ENCODE measurements at places on chromosomes 12 and 14.

DNA sequence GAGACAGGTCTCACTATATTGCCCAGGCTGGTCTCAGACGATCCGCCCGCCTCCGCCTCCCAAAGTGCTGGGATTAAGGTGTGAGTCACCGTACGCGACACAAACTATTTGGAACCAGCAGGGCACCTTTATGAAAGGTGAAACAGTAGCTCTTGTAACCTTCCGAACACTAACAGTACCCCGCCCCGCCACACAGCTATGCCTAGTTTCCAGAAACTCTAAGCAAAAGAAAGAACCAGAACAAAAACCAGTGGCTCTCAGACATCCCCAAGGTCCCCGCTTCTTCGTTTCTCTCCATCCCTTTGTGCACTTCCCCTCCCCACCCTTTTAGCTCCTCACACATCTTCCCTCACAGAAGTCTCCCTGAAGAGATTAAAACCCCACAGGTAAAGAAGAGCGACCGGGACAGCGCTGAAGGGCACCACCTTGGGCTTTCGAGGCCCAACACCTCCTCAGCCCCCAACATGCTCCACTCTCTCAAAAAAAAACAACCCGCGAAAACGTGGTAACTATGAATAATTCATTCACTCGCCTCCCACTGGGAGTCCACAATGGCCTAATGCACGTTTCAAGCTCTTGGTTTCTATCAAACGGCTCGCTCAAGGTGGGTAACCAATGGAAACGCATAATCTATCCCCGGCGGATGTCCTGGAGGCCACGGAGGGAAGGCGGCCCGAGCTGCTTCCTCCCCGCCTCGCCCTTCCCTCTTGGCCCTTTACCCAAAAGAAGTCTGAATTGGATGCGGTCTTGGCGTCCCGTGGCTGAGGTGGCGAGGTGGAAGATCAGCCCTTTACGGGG, 877 bp downstream of the BAG5 start:
- peak; percentile 67 for DNase-seq

GRCh38 chr12:52082669-52082987, 3.1 kb downstream of the SMIM41 start:
- no peak for DNase-seq

DNA sequence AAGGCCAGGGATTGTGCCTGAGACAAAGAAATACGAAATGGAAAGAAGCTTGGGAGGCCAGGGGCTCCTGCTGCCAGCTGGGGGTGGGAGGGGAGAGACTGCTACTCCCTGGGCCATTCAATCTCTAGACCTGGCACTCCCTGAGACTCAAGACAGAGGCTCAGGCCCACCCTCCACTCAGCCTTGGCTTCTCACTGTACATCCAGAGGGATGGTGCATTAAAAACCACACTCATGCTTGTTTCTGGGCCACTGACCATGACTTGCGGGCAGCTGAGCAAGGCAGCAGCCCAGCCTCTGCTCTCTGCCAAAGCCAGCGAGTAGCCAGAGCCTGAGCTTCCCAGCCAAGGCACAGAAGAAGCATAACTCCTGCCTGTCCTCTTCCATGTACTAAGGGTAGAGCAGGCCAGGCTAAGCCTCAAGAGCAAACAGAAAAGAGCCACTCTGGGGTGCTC, 41.5 kb downstream of the PITPNM2 start:
- no peak for DNase-seq

- DNase-seq: no peak
These were observed 28.0 kb upstream of the TSPAN9 start for GRCh38 chr12:3049176-3049575.

GRCh38 chr12:21894792-21895595, 46.2 kb downstream of the ABCC9 start:
- DNase-seq: no peak

- no peak for DNase-seq
These were observed 6.7 kb downstream of the ARHGAP5 start for GRCh38 chr14:32083789-32084188.

DNA sequence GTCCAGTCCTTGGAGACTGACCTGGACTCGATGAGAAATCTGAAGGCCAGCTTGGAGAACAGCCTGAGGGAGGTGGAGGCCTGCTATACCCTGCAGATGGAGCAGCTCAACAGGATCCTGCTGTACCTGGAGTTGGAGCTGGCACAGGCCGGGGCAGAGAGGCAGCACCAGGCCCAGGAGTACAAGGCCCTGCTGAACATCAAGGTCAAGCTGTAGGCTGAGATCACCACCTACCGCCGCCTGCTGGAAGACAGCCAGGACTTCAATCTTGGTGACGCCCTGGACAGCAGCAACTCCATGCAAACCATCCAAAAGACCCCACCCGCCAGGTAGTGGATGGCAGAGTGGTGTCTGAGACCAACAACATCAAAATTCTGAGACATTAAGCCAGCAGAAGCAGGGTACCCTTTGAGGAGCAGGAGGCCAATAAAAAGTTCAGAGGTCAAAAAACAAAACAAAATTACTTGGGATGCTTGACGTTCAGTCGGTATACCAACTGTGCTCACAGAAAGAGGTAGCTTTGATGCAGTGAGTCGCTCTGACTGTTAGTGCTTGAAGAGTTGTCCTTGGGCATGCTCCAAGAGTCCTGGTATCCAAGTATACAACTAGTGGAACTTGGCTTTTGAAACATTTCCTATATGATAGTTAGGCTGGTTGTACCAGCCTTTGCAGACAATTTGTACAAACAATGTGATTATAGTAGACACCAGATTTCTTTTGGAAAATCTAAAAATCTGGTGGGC, 4.8 kb downstream of the MED6 start:
- DNase-seq: no peak

GRCh38 chr14:56159066-56159465, 40.9 kb downstream of the PELI2 start:
- peak; percentile 12 for DNase-seq

DNA sequence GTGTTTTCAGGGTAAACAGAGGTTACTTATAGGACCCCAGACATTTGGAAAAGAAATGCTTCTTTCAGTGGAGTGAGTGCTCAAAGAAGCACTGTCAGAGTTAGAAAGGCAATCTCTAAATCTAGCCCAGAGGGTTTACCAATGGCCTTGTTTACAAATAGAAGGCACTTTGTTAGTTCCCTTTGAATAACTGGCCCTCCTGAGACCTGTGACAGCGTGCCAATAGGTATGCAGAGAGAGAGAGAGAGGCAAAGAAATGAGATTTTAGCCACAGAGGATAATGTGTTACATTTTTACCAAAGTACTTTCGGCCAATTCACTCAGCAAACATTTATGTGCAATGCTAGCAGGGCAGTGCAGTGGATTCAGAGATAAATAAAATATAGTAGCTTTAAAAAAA, 41.9 kb downstream of the TPH2 start:
- no peak for DNase-seq

- no peak for DNase-seq
These were observed 18.7 kb upstream of the SERPINA6 start for GRCh38 chr14:94341656-94342333.

DNA sequence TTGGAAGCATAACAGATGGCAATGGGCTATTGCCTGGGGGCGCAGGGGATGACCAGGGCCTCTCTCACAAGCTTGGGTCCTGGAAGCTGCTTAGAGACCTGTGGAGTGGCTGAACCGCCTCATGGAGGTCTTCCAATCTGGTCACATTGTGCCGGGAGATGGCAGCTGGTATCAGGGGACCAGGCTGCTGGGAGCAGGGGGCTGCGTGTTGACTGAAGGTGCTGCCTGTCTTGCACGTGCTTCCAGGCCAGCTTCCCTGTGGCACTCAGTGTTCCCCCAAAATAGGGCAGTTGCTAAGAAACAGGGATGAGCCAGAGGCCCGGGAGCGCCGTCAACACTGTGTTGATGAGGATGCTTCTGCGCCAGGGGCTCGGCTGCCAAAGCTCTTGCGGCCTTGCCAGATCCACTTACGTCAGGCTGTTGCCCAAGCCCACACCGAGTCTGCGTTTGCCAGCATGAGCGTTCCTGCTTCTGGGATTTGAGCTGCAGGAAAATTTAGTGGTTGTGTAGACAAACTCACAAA, 39.8 kb downstream of the ELK3 start:
- no peak for DNase-seq

DNA sequence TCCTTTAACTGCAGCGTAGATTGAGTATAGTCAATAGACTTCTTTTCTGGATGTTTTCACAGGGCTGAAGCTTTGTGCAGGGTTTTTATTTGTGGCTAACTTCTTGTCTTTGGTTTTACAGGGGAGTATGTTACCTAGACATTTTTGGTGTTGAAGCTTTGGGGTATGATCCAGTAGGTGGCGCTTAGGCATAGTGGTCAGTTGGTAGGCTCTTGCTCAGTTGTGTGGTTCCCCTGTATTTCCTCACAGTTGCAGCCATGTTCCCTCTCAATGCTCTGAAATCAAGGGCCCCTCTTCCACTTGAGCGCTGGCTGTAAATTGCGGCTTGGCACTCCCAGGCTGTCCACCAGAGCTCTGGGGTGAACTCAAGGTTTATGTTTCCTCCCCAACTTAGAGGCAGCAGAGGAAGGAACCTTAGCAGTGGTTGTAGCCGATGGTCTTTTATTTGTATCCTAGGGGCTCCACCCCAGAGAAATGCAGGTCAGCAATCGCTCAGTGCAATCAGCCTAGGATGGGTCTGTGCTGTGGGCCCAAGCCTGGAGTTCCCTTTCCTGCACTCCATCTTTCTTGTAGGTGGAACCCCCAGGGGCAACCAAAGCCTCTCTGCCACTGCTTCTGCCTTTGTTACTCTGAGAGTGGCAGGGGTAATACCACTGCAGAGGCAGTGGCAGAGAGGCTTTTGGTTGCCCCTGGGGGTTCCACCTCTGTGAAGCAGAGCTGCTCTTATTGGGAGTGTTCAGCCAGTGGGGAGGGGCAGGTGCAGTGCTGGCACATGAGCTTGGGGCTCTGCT, 55.1 kb downstream of the CMAS start:
- peak; percentile 50 for DNase-seq

DNA sequence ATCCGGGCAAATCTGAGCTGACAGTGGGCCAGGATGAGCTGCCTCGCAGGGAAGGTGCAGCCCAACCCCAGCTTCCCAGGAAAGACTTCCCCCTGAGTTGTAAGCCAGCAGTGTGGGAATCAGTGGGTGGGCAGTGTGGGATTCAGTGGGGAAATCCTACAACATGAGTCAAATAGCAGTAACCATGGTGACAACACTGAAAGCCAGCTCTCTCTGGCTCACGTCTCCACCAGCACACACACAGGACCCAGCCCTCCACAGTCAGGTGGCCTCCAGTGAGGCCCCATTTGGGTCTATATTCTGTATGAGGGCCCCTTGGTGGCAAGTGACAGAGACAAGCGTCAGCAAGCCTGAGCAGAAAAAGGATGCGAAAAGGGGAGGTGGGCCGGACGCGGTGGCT, 6.0 kb upstream of the LGALS3 start:
- no peak for DNase-seq

DNA sequence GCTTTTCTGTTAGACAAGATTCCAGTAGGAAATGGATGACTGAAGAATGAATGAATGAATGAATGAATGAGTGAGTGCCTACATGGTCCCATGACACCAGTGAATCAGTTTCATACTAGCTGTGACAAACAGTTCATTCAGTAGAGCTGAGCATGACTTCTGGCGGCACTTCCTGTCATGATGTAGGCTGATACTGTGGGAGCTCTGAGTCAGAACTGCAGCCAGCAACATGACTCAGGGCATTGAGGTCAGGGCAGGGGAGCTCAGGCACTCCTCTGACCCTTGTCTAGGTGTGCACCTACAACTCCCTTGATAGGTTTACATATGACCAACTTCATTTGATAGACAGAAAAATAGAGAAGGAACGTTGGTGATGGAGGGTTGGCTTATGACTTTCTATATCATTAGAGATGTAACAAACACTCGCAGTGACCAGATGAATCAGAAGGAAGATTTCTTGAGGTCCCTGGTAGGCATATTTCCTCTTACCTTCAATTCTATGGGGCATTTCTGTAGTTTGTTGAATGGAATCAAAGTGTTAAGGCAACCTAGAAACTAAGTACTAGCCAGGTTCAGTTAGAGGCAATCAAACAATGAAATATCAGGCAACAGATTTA, 139.3 kb upstream of the ARHGAP5 start:
- peak; percentile 93 for DNase-seq

DNA sequence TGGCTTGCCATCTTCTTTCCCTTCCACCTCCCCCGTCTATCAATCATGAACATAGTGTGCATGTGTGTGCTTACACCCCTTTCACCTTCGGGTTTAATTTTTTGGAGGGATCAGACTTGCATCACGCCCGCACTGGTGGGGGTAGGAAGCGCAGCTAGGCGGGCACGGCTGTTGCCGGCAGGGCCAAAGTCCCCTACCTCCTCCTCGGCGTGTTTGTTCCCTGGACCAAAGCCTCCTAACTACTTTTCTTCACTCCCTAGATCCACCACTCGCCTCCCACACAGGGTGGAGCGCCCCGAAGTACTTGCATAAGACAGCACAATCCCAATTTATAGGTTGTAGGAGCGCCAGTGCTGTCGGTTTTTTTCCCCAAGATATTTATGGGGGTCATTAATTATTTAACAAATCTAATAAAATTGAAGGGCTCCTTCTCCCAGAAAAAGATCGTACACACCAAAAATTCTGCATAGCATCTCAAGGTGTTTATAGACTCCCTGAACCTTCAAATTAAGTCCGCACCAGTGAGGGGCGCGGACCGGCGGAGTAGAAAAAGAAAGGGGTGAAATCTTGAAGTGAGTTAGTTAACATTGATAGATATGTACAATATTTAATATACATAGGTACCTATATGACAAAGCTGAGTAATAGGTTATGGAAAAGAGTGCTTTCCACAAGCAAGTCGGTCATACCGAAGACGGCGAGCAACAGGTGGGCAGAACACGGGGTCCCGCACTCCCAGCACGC, 717 bp downstream of the PKP2 start:
- DNase-seq: no peak

DNA sequence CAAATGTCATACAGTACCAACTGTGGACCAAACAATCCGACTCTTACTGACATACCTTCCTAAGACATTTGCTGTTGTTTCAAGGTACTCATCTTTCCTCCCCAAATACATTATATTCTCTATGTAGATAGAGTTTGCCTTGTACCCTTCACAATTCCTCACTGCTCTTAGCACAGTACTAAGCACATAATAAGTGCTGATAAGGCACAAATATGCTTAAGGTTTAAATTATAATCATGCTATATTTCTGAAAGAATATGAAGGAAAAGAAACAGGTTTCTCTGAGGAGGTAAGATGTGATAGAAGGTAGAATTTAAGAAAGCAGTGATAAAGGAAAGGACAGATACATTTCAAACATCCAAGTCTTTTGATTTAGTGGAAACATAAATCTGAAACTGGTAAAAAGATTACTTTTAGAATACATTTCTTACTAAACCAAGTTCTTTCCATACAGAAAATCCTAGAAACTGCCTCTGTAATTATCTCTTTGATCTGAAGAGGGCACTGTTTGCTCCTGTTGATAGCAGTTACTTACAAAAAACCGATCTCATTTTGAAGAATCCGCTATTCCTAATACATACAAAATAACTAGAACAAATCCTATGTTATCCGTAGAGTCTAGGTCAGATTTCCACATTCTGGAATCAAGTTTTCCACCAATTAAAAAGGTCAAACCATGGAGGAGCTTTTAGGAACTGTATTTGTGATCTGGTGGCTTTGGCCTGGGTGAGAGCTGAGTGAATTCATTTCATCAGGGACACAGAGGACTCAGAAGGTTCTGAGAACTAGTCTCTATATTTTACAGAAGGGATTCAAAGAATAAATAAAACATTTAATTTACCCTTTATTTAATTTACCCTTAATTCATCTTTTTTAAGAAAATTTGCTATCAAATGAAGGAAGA, 311.9 kb downstream of the DAD1 start:
- DNase-seq: no peak

GRCh38 chr14:31578792-31579501, 17.7 kb downstream of the NUBPL start:
- no peak for DNase-seq

All from activated CD4-positive, alpha-beta T cell treated with anti-CD3 and anti-CD28 coated beads, Interleukin-2, Interleukin-4, amounts not matched to agents 100 ng/mL and 50 ng/mL, durations not matched to agents 16 hours and 8 hours (primary cell).